GM18507 (cell line): ENCODE measurements at places on chromosomes 2 and 18.

DNA sequence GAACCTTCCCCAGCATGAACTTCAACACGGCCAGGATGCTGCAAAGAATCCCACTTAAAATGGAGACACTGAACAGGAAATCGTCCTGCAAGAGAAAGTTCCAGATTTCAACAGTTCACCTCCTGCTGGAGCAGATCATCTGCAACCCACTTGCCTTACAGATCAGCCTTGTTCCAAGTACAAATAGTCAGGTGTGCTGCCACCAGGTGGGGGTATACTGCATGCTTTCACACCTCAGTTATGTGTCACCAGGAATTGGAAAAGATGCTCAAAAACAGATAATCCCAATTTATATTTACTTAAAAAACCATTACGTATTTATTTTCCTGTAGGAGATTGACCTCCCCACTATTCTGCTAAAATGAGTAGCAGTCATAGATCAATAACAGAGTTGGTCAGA lies 212.3 kb downstream of the MGAT5 start:
- no peak for DNase-seq

GRCh38 chr2:16925145-16925544 lies 259.5 kb upstream of the CYRIA start:
- DNase-seq = no peak

DNA sequence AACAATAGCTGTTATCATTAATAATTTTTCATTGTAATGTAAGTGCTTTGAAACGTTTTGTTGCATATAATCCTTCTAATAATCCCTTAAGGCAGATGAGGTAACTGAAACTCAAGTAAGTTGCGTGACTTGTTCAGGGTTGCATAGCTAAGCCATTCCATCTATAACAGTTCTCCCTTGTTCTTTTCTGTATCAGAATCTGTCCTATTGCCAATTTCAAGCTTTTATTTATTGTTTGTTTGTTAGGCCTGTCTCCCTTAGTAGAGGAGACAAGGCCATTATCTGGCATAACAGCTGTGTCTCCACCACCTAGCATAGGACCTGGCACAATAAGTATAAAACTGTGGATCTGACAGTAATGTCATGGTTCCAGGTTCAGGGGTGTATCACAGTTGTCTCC lies 19.4 kb downstream of the BABAM2 start:
- DNase-seq = no peak

- no peak for DNase-seq
These were observed 295.2 kb downstream of the NYAP2 start for GRCh38 chr2:225694664-225695063.

GRCh38 chr2:98009887-98010760 lies 14.4 kb upstream of the TMEM131 start:
- no peak for DNase-seq

GRCh38 chr2:88099798-88100488 lies 27.9 kb downstream of the FABP1 start:
- no peak for DNase-seq

- DNase-seq = no peak
These were observed 103.1 kb downstream of the ZNF532 start for GRCh38 chr18:58967751-58968254.

DNA sequence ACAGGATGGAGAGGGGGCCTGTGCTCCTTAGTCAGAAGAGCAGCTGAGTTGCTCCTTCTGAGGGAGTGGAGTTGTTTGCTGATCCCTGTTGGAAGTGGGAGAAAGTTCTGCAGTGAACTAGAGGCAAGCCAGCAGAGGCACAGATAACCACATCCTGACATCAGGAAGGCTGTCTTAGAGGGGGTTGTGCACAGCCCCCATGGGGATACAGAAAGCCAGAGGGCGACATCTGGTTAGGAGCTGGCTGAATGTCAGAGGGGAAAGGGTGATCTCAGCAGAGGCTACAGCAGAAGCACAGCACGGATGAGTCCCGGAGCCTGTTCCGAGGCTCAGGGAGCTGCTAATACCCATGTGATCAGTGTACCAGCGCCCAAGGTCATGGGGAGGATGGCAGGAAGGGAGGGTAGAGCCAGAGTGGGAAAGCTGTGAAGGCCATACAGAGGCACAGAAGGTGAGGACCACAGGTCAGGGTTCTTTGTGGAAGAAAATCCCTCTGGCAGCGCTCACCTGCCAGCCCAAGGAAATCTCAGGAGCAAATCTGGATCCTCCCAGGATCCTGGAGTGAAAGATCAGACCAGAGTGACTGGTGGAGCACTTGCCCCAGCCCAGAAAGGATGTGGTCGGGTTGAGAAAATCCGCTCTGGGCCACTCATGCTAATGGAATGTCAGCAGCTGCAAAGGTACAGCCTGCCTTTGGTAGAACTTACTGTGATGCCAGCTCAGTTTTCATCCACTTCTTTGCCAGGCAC lies 111.8 kb downstream of the STPG4 start:
- DNase-seq = no peak

GRCh38 chr2:220619525-220620220 lies 952.4 kb downstream of the EPHA4 start:
- DNase-seq = no peak

- DNase-seq = no peak
These were observed 38.9 kb upstream of the TRIM43 start for GRCh38 chr2:95552911-95553310.

DNA sequence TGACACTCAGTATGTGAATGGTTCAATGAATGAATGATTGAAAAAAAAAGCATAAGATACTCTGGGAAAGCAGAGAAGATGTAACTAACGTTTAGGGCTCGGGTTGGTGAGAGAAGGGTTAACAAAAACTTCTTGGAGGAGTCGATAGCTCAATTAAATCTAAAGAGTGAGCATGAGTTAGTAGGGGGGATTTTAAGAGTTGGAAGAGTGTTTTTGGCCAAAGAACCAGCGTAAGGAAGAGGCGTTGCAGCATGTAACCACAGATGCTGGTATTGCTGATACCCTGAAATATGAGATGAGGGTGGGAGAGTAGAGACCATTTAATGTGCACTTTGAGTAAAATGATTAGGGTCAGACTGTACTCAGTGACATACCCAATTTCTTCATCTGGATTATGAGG lies 14.5 kb downstream of the ARHGAP28 start:
- no peak for DNase-seq

DNA sequence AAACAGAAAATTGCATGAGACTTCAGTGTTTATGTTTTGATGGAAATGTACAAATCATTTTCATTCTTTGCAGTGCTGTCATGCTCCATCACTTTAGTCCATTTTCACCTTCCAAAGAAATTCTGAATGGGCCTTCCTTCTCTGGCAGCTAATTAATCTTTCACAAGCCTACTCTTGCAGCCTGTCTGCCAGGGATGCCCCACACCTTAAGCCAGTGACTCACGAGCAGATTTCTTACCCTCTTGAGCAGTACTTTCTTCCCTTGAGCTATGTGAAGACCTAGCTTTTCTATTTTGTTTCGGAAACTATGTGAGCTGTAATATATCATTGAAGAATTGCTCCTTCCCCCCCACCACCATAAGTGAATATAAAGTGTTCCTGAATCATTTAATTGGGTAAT lies 404.3 kb upstream of the VWC2L start:
- no peak for DNase-seq

DNA sequence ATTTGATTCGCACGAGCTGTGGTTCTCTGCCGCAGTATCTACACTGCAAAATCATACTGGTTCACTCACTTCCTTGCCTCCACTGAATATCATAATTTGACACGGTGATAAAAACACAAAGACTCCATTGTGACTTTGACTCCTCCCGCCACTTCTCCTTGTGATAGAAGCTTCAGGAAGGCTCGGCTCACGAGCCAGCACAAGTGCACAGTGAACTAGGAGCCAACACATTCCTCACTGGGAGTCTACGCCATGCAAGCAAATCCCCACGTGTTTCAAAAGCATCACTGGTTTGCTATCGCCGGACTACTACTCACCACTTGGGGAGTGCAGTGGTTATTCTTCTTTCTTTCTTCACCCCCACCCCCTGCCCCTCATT lies 293.3 kb upstream of the PARD3B start:
- DNase-seq = no peak

- no peak for DNase-seq
These were observed 4.3 kb downstream of the AAK1 start for GRCh38 chr2:69639266-69639665.

DNA sequence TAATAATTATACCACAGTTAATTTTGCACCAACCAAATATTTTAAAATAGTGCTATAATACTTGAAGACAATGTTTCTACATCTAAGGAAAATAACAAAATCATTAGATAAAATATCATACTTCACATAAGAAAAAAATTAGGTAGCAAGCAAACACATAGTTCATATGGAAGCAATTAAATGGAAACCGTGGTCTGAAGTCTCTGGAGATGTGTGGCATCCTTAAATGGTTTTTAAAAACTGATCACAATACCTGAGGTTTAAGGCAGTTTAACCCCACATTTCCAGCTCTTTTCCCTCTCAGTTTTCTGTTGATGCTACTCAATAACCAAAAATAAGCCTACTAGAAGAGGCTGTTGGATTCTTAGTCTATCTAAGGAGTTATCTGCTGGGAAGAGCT lies 71.3 kb downstream of the ASXL2 start:
- no peak for DNase-seq

- DNase-seq = no peak
These were observed 21.5 kb downstream of the CNOT11 start for GRCh38 chr2:101274142-101274541.

- no peak for DNase-seq
These were observed 7.8 kb upstream of the SERPINB2 start for GRCh38 chr18:63879709-63880108.

- no peak for DNase-seq
These were observed 5.3 kb downstream of the CERS6 start for GRCh38 chr2:168461178-168461941.

GRCh38 chr2:148512501-148512900 lies 132.1 kb upstream of the EPC2 start:
- no peak for DNase-seq

DNA sequence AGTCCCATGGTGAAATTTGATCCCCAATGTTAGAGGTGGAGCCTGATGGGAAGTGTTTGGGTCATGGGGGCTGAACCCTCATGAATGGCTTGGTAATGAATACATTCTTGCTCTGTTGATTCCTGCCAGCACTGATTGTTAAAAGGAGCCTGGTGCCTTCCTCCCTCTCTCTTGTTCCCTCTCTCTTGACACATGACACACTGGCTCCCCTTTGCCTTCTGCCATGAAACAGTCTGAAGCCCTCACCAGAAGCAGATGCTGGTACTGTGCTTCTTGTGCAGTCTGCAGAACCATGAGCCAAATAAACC lies 30.6 kb upstream of the EPC2 start:
- no peak for DNase-seq
